ENCODE measurements at places on chromosomes 1 and 21.

DNA sequence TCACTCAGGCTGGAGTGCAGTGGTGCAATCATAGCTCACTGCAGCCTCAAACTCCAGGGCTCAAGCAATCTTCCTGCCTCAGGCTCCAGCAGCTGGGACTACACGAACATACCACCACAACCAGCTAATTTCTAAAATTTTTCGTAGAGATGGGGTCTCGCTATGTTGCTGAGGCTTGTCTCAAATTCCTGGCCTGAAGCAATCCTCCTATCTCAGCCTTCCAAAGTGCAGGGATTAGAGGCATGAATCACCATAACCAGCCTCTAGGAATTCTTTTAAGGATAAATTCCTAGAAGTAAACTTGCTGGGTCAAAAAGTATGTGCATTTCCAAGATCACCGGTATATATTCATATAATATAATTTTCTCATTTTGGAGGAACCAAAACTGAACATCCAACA lies 17.6 kb upstream of the HUNK start:
- no peak for DNase-seq

GRCh38 chr1:211939876-211940468 lies 95.4 kb downstream of the INTS7 start:
- no peak for DNase-seq

GRCh38 chr1:116273042-116273783 lies 99.8 kb upstream of the ATP1A1 start:
- DNase-seq: no peak

DNA sequence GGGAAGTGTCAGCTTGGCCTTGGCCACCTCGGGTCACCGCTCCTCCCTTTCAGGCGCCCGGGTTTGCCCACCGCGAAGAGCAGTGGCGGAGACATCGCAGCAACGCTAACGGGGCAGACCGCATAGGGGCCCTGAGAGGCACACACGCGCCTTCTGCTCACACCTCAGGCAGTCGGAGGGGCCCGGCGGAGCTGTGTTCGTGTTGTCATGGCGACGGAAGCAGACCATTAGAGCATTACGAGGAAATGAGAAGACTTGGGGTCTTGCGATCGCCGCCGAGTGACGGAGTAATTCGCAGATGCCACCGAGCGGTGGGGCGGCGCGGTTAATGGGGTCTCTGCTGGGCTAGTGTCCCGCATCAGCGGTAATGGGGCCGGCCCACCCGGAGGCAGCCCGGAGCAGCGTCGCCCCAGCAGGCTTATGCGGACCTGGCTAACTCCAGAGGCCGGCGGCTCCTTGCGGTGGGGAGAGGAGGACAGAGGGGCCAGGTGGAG lies 144.1 kb downstream of the TNR start:
- DNase-seq: no peak

DNA sequence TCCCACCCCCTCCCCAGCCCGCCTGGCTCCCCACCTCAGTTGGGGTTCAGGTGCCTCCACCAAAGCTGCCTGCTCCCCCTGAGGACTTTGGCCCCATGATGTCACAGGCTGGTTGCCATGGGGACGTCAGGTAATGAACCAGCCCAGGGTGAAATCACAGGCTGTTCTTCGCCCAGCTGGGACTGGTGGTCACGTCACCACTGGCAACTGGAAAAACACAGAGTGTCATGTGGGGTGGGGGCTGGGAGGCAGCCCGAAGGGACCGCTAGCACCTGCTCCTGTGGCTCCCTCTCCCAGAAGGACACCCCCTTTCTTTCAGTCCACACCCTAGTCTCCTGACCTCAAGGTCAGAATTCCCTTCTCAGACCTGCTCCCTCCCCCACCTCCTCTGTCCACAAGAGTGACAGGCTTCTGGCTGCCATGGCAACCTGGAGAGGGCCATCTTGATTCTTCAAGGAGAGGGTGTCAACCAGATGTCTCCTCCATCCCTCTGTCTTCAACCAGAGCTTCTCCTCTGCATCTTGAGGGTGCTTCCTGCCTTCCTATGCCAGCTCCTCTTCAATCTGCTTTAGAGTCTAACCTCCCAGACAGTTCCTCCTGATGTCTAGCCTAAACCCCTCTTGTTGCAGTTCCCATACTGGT lies 6.2 kb downstream of the FAM131C start:
- DNase-seq: no peak

DNA sequence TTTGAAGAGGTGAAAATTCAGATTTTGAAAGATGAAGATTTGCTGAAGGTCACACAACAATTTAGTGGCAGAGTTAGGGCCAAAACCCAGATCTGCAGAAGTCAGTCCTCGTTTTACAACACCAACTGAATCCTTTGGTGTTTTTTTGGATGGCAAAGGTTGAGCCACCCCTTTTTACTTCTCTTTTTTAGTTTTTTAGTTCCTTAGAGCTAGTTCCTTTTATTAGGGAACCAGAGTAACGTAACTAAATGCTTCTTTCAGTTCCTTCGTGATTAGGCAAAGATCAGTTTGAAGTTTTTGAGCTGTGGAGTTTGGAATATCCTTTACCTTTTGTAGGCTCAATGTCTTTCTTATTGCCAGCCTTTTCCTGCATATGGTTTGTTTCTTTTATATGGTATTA lies 67.9 kb upstream of the ARID1A start:
- no peak for DNase-seq

DNA sequence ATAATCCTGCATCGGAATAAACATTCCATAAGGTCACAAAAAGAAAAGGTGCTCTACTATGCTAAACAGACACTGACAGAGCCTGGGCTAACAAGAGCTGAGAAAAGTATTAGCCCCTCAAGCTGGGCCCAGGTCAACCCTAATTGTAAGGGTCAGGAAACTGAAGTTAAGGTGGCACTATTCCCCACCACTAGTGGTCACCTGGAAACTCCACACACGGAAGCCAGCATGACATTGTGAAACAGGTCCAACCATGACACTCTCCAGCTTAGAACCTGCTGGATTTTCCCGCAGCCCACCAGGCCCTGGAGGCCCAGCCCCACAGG lies 1.2 kb downstream of the PTTG1IP start:
- DNase-seq: no peak

DNA sequence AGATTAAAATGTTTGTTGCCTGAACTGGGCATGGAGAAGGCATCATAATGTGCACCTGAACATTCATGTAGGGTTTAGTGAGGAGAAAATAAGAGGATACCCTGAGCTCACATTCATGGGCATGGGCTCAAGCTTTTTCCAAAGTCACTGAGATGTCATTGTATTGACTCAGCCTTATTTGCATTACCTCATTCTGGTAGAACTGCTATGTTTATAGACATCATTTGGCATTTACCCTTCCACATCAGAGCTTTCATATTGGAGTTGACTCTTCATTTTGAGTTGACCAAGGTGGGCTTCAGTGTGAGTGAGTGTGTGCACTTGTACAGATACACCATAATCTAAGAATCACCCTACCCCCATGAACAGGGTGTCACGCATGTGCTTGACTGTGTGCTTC lies 143.2 kb downstream of the PBX1 start:
- DNase-seq: no peak

DNA sequence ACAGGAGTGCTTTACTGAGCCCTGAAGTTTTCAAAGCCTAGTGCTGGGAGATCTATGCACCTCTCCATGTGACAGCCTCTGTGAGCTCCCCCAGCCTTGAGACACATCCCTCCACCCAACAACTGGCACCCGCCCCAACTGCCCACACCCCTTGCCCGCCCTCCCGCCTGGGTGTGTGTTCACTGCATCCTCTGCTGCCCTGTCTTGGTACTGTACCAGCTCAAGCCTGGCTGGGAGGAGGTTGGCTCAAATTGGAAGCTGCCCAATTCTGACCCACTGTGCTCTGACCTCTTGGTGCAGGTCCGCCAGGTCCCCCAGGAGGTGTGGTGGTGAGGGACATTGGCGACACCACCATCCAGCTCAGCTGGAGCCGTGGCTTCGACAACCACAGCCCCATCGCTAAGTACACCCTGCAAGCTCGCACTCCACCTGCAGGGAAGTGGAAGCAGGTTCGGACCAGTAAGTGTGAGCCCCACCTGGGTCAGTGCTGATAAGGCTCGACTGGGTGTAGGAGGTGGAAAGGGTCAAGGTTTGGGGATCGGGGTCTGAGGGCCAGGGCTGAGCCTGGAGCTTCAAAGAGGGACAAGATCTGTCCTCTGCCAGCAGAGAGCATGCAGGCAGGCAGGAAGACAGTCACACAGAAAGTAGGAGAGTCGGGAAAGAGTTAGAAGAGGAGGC lies 18.0 kb downstream of the TMEM81 start:
- no peak for DNase-seq

- no peak for DNase-seq
These were observed 104.9 kb downstream of the CRYAA start for GRCh38 chr21:43273708-43274021.

DNA sequence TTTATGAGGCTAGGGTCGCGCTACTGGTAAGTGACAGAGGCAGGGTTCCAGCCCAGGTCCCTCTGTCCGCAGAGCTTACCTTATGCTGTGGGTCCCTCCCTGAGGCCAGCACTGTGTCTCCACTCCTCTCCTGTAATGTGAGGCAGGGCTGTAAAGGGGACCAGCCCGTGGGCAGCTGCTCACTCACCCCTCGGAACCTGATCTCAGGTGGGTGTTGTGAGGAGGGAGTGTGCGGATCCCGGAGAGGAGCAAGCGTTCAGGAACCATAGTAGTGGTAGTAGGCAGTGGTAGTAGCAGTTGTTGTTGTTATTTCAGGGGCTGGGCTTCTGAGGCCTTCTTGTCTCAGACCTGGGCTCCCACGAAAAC lies 1.7 kb downstream of the ZC3H12A start:
- DNase-seq: no peak

GRCh38 chr1:37189111-37189510 lies 154.8 kb upstream of the GRIK3 start:
- DNase-seq: no peak

DNA sequence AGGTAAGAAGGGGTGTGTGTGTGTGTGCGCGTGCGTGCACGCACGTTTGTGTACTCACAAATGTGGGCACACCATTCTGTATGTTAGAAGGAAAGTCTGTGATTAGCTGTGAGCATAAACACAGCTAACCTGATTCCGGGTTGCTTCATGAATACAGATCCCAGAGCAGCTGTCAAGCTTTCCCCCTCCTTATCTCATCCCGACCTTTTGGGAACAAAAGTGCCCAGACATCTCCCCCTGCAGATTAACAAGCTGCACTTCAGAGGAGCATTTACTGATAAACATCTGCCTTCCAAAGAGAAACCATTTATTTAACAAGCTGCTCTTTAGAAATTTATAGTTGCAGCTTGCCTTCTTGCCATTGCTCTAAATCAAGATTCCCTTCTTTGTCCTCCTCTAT lies 97.0 kb downstream of the MT1HL1 start:
- no peak for DNase-seq

DNA sequence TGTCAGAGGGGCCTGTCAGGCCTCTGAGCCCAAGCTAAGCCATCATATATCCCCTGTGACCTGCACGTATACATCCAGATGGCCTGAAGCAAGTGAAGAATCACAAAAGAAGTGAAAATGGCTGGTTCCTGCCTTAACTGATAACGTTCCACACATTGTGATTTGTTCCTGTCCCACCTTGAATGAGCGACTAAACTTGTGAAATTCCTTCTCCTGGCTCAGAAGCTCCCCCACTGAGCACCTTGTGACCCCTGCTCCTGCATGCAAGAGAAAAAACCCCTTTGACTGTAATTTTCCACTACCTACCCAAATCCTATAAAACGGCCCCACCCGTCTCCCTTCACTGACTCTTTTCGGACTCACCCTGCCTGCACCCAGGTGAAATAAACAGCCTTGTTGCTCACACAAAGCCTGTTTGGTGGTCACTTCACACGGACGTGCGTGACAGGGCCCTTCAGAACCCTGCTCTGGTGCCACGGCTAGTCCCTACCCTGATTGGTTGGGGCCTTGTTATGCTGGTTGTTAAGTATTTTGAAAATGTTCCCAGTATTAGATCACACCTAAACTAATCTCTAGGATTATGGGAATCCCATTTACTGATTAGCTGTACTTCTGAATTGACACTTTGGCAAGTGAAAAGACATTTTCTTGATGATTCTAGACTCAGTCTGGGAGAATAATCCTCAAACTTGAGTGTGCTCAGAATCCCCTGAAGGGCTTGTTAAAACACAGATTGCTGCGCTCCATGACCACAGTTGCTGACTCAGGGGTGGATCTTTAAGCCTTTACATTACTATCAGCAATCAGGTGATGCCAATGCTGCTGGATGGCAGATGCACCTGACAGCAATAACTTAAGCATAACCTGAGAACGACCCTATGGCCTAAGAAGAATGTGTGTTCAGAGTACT lies 28.8 kb upstream of the SPATA6 start:
- no peak for DNase-seq

DNA sequence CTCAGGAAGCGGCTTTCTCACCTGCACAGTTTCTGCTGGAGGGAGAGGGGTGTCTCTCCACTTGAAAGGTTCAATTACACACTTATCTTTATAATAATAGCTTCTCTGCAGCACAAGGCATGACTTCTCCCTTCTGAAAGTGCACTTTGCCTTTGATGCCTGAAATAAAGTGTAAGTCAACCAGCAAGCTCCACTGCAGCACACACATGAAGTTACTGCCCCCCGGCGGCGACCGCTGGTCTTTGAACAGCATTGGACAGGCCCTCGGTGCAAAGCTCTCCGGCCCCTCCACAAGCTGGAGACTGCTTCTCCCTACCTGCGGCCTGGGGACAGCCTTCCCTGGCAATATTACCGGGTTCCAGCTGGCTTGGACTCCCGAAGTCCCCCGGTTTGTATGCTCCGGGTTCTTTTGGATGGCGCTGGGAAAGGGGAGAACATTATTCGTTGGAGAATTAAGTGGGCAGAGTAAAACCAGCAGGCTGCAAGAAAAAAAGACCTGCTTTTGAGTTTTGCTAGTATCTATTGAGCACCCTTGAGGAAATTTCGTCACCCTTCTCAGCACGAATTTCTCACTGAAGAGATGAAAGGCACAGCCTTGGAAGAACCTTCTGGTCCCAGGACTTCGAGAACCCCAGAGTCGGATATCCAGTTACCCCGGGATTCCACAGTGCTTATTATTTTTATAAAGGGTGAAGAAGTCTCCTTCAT lies 11.8 kb downstream of the RCAN1 start:
- DNase-seq: peak; percentile 52

GRCh38 chr1:186865253-186865652 lies 36.5 kb downstream of the PLA2G4A start:
- DNase-seq: no peak

GRCh38 chr21:33140288-33140687 lies 70.3 kb downstream of the OLIG1 start:
- DNase-seq: no peak

GRCh38 chr1:3905953-3906671 lies 6.0 kb upstream of the C1orf174 start:
- no peak for DNase-seq
